IMR-90 (cell line): ENCODE measurements at places on chromosomes 3 and 15. TPM values are rescaled to one million over a fixed set of nuclear protein-coding genes. Genes with fewer than 3 reads are reported as not detected.
A peak's percentile ranks its signal among the peaks of the same experiment; 100 is the strongest.

The LRCH3 gene
- 28.5 and 33.1 TPM in 2 replicates for total RNA-seq

The INTS14 gene
- total RNA-seq = 22.9 and 33.9 TPM in 2 replicates

The GNAT1 gene
- total RNA-seq = not detected in 2 replicates

GRCh38 chr15:64930019-64930652 lies 18.4 kb downstream of the ANKDD1A start:
- H3K27me3 ChIP-seq = no peaks in the 10 kb centered on the region
- DNase-seq = no peak
- H3K27ac ChIP-seq = no peak overlapping the region
- peaks cover 8% of the 10 kb centered on the region for H3K4me1 ChIP-seq
- peaks cover 2% of the 10 kb centered on the region; the same call in 1 of the 2 replicates for H3K36me3 ChIP-seq

GRCh38 chr3:119990888-119991287 lies 103.4 kb downstream of the GSK3B start:
- H3K36me3 ChIP-seq = no peaks in the 10 kb centered on the region
- H3K4me1 ChIP-seq = peaks cover 2% of the 10 kb centered on the region
- H3K27ac ChIP-seq = no peak overlapping the region
- H3K4me3 ChIP-seq = no peak overlapping the region

DNA sequence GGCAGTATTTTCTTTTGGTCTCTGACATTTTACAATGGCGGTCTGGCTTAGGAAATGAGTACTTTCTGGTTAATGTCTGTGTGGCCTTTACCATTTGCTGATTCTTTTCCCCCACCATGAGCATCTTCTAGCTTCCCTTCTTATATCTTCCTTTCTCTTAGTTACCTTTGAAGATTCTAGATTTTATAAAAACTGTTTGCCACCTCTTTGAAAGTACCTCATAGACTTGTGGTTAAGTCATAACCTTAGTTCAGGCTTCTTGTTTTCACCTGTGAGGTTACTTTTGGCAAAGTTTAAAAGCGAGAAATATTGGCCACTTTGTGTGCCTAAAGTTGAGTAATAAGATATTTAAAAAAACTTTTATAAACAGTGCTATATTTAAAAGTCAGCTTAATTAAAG lies 147.4 kb downstream of the FMN1 start:
- no peak overlapping the region for H3K27ac ChIP-seq
- no peaks in the 10 kb centered on the region for H3K27me3 ChIP-seq
- H3K4me3 ChIP-seq = no peak overlapping the region
- H3K4me1 ChIP-seq = peaks cover 5% of the 10 kb centered on the region; the same call in 1 of the 2 replicates
- peaks cover 10% of the 10 kb centered on the region; the same call in 1 of the 2 replicates for H3K36me3 ChIP-seq

- no peaks in the 10 kb centered on the region for H3K27me3 ChIP-seq
- no peak overlapping the region for H3K27ac ChIP-seq
- DNase-seq = peak; percentile 47
- peaks cover 16% of the 10 kb centered on the region for H3K4me1 ChIP-seq
- H3K36me3 ChIP-seq = no peaks in the 10 kb centered on the region
Measured at GRCh38 chr3:5013021-5013906, 34.0 kb downstream of the BHLHE40 start.

DNA sequence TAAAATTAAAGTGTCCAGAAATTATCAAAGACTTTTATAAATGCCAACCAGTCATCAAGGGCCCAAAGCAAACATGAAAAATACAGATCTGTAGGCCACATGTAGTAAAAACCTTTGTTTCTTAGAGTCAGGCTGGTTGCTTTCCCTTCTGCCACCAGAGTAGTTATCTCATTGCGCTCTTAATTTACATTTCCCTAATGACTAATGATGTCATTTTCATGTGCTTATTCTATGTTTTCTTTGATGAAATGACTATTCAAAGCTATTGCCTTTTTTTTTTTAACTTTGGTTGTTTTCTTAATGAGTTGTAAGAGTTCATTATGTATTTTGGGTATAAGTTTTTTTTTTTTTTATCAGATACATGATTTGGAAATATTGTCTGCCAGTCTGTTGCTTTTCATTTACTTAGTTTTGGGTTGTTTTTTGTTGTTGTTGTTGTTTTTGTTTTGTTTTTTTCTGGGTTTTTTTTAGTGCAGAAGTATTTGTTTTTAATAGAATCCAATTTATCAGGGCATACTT lies 140.6 kb downstream of the HCN4 start:
- DNase-seq = no peak
- no peak overlapping the region for H3K4me3 ChIP-seq
- H3K4me1 ChIP-seq = peaks cover 15% of the 10 kb centered on the region
- H3K36me3 ChIP-seq = no peaks in the 10 kb centered on the region
- H3K27ac ChIP-seq = no peak overlapping the region

- H3K27ac ChIP-seq = no peak overlapping the region
- no peak overlapping the region for H3K4me3 ChIP-seq
- H3K27me3 ChIP-seq = no peaks in the 10 kb centered on the region
- peak; percentile 81 for DNase-seq
- peaks cover 1% of the 10 kb centered on the region; the same call in 1 of the 2 replicates for H3K36me3 ChIP-seq
Measured at GRCh38 chr15:43168192-43169107, 16.8 kb upstream of the CCNDBP1 start.
